Activated CD4-positive, CD25-positive, alpha-beta regulatory T cell treated with anti-CD3 and anti-CD28 coated beads, Interleukin-2, amount 50 U/mL, for 16 hours (primary cell): ENCODE measurements at places on chromosomes 16 and 17.

GRCh38 chr17:66481271-66481670 lies 178.9 kb downstream of the PRKCA start:
- no peak for DNase-seq

DNA sequence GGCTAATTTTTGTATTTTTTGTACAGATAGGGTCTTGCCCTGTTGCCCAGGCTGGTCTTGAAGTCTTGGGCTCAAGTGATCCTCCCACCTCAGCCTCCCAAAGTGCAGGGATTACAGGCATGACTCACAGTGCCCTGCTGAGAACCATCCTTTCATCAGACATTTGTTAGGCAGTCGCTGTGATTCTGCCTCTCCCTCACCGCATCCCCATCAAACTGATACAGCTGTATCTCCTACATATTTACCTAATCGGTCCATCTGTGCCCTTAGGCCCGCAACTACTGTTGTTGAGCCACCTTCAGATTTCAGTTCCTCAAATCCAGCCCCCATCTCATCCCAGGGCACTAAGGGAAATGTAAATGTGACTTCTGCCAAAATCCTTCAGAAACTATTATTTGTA lies 2.0 kb upstream of the SLC43A2 start:
- DNase-seq: no peak

DNA sequence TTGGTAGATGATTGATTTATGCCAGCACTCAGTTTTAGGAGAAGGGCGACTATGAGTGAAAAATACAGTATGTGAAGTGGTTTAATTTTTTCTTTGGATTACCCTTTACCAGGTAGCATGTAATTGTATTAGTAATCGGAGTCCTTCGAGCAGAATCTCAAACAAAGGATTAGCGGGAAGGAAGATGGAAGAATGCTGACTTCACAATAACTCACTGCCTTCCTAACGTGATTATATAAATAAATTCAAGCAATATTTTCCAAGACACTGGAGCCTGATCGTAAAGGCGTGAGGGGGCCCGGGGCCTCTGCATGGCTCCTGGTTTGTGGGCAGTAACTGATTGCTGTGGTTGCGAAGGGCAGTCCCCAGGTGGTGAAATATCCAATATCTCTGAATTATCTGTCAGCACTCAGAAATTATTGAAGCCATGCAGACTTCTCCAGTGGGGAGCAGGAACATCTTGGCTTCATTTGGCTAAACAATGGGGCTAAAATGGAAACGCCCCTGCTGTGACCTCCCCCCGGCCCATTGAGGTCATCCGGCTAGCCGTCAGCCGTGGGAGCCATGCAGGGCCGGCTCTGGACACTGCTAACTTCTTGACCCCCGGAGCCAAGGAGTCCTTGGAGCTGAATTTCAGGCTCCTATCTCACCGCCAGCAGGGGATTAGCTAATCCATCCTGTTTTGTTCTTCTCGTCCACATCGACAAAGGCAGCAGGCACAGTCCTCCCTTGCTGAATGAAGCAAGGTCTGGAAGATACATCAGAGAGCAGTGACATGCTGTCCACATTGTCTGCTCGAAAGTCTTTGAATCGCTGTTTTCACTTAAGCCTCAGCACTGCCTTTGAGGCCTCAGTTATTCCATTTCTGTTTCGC lies 295.9 kb upstream of the N4BP1 start:
- no peak for DNase-seq

DNA sequence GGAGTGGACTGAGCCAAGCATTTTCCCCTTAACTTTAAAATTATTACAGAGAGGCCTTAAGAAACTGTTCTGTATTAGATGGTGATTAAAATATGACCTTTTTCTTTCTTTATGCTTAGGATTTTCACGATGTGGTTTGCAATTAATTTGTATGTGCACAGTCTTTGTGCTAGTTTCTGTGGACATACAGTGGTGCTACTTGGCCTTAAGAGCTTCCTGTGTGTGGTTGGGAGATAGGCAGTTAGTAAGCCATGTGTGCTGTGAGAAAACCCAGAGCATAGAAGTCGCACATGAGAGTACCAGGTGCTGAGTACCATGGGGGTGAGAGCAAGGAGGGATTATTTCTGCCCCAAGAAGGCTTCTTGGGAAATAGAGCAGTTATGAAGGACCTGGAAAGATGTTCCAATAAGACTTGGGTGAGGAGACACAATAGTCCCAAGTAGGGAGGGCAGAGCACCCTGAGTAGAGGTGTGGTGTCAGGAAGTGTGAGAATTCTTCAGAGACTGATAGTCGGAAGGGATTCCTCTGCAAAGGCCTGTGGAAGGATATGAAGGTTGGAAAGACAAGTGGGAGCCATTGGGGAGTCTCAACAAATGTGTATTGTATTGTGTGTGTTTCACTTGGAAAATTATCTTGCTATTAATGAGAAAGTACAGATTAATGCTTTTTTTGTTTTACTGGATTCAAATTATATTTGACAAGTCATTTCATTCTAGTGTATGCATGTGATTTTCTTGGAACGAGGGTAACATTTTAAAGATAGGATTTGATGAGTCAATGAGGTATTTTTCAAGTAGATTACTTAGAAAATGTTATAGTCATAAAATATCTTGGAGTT lies 239.9 kb downstream of the PRKCA start:
- no peak for DNase-seq

DNA sequence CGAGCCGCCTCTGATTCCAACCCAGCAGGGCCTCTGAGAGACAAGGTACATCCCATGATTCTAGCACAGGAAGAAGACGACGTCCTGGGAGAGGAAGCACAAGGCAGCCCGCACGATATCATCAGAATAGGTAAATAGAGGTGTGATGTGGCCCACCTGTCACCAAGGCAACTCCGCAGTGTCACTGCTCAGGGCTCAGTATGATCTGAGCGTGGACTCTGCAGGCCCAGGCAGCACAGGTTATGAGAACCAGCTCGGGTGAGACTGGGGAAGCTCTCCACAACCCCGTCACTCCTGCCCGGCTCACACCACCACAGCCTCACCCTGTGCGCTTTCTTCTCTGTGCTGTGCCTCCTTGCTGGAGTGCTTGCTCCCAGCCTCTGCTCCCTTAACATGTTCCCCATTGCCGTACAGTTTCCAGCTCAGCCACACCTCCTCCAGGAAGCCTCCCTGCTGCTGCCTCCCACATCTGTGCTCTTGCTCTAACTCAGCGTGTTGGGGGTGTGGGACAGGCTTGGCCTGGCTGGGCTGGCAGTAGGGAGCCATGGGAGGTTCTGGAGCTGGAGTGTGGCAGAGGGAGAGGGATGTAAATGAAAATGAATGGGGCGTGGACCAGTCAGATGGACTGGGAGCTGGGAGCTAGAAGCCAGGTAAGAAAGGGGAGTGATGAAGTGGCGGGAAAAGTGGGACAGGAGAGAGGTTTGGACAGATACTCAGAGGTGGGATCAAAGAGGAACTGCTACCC lies 7.7 kb downstream of the METTL22 start:
- DNase-seq: no peak

- no peak for DNase-seq
Observed at GRCh38 chr16:69476920-69477443, 52.6 kb downstream of the CYB5B start.

- DNase-seq: no peak
Observed at GRCh38 chr17:58702708-58703107, 10.3 kb downstream of the RAD51C start.

DNA sequence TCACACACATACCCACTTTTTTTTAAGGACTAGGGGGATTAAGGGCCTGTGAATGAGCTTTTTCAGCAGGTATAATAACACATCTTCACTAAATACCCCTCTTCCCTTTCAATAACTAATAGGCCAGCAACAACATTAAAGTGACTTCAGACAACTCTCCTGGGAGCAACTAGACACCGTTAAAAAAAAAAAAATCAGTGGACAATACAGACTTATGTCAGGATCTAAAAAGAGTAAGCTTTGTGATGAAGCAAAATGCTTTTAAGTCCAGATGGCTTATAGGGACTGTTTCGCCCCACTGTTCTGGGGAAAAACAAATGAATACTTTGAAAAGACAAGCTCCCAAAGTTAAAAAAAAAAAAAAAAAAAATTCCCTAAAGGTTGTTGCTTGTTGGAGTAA lies 29.0 kb downstream of the SPAG9 start:
- no peak for DNase-seq

DNA sequence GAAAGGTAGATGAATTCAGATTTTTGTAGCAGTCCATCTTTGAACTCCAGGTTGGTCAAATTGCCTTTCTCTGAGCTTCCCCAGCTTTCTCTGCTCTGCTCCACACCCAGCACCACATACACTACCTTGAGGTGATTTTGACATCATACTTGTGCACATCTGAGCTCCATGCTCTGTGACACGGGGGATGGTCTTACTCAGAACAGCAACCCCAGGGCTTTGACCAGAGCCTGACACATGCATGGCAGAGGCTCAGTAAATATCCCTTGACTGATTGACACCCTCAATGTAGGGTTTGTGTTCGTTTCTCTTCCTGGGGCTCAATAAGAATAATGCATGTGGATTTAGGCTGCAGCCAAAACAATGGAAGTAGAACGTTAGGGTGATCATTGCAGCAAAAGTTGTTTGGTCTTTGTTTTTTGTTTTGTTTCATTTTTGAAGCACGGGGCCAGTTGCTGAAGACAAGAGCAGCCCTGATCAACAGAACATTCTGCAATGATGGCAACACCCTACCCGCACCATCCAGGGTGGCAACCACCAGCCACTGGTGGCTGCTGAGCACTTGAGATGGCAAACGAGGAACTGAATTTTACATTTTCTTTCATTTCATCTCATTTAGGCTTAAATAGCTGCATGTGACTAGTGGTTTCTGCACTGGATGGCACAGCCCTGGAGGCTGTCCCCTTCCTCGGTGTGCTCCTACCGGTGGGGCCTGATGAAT lies 224.8 kb upstream of the TNRC6C start:
- DNase-seq: no peak

DNA sequence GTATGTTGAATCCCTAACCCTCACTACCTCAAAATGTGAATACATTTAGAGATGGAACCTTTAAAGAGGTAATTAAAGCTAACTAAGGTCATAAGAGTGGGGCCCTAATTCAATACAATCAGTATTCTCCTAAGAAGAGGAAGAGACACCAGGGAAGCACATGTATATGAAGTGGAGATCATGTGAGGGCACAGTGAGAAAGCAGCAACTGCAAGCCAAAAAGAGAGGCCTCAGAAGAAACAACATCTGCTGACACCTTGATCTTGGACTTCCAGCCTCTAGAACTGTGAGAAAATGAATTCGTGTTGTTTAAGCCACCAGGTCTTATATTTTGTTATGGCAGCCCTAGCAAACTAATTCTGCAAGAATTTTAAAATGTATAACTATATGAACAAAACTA lies 13.2 kb upstream of the SLFN5 start:
- no peak for DNase-seq
